Adrenal gland (tissue), 19 donors: ENCODE measurements at places on chromosomes 12 and 14. TPM values are rescaled to one million over a fixed set of nuclear protein-coding genes. Genes with fewer than 3 reads are reported as not detected.

GRCh38 chr12:19306366-19306765, 132.9 kb upstream of the AEBP2 start:
- no peak overlapping the region for H3K4me3 ChIP-seq
- H3K36me3 ChIP-seq = no peaks in the 10 kb centered on the region
- H3K27ac ChIP-seq = no peak overlapping the region
- peaks cover 25% of the 10 kb centered on the region for H3K4me1 ChIP-seq
- DNase-seq = no peak

DNA sequence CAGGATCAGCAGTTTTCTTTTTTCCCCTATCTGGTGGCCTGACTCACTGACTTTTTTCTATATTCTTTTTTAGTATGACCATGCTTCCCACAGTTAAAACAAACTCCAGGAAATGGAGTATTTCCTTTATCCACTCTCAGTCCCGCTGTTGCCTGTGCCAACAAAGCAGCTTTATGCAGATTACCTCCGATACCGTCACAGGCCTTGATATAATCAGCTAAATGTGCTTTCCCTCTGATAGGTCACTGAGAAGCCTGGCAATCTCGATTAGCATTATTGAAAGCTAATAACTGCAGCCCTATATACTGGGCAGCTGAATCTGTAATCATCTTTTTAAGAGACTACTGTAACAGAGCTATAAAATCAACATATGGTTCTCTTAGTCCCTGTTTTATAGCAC, 243.6 kb downstream of the KIF21A start:
- H3K4me3 ChIP-seq = no peak overlapping the region
- no peak overlapping the region for H3K27ac ChIP-seq
- no peaks in the 10 kb centered on the region for H3K27me3 ChIP-seq
- H3K4me1 ChIP-seq = no peaks in the 10 kb centered on the region
- no peak for DNase-seq
- H3K36me3 ChIP-seq = no peaks in the 10 kb centered on the region

The ALDH1L2 gene
- 3.0 TPM for total RNA-seq

DNA sequence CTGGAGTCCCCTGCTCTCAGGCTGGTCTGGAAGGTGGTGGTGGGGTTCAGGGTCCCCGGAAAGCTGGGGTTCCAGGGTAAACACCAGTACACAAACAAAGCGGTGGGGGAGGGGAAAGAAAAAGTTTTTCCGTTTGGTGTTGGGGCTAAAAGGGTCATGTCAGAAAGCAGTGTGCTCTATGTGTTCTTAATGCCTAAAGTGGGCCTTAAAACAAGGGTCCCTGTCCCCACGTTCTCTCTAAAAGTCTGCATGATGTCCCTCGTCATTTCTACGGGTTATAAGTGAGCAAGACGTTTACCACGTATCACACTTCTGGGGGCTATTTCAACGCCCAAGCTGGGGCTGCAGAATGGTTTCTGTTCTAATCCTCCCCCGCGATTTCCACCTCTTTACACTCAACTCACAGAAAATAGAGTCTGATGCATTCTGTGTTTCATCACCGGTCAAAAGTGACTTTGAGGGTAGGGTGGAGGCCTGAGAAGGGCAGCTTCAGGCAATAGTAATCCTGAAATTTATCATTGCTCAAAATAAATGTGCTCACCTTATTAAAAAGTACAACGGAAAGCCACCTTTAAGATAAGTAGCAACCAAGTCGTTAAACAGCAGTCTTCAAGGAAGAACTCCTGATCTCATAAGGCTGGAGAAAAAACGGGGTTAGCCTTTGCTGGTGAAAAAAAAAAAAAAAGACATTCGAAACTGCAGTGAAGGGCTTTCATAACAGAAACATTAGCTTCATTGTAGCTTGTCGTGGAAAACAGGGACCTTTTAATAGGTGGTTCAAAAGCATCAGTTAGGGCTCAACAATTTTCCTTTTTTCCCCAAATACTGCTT, 63.9 kb upstream of the PTGR2 start:
- peak overlapping the region; percentile 97 for H3K27ac ChIP-seq
- H3K36me3 ChIP-seq = no peaks in the 10 kb centered on the region
- DNase-seq = no peak
- no peaks in the 10 kb centered on the region for H3K27me3 ChIP-seq
- H3K4me3 ChIP-seq = peak overlapping the region; percentile 68

DNA sequence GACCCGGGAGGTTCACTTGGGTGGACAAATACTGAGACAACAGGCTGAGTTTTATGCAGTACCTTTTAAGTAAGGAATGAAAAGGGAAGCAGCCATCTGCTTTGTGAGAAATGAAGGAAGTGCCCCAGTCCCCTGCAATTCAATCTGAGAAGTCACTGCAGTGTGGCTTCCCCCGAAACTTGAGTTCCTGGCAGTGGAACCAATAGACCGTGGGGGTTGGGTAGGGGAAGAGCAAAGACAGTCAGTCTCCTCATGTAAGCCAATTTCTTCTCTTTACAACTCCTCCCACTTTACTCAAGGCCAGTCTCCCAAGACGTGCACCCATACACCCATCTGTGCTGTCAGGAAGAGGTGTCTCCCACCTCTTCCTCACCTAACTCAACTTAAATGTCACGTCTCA, 206.5 kb downstream of the BCAT1 start:
- H3K4me3 ChIP-seq = no peak overlapping the region
- no peaks in the 10 kb centered on the region for H3K27me3 ChIP-seq
- H3K4me1 ChIP-seq = no peaks in the 10 kb centered on the region
- H3K36me3 ChIP-seq = no peaks in the 10 kb centered on the region
- DNase-seq = peak; percentile 27

The KRT74 gene
- not detected for total RNA-seq

DNA sequence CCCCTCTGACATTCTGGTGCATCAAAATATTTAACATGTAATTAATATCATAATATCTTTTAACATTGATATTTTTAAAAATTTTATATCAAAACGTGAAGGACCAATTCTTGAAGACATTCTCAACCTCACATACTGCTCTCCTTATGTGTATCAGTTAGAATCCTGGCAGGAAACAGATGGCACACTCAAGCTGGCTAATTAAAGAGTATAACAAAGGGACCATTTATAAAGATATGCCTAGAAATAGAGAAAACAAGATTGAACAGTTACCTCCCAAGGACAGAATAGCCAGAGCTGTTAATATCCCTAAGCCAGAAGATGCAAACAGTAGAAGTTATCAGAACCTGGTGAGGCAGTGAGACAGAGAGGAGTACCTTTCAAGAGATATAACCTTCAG, 368.7 kb downstream of the NELL2 start:
- no peak overlapping the region for H3K4me3 ChIP-seq
- no peaks in the 10 kb centered on the region for H3K27me3 ChIP-seq
- H3K27ac ChIP-seq = no peak overlapping the region

The CISTR gene
- not detected for total RNA-seq

GRCh38 chr12:254039-254438, 8.6 kb downstream of the SLC6A13 start:
- peaks cover 7% of the 10 kb centered on the region for H3K27me3 ChIP-seq
- no peak overlapping the region for H3K27ac ChIP-seq
- H3K4me3 ChIP-seq = no peak overlapping the region
- H3K4me1 ChIP-seq = no peaks in the 10 kb centered on the region

- H3K4me1 ChIP-seq = peaks cover 8% of the 10 kb centered on the region
- no peak overlapping the region for H3K4me3 ChIP-seq
- no peak for DNase-seq
- H3K27me3 ChIP-seq = no peaks in the 10 kb centered on the region
Measured at GRCh38 chr12:118288174-118288573, 84.5 kb downstream of the TAOK3 start.

GRCh38 chr14:22505697-22506377, 83.2 kb downstream of the DAD1 start:
- no peaks in the 10 kb centered on the region for H3K27me3 ChIP-seq
- no peak overlapping the region for H3K4me3 ChIP-seq
- no peak for DNase-seq
- no peaks in the 10 kb centered on the region for H3K4me1 ChIP-seq
- H3K36me3 ChIP-seq = no peaks in the 10 kb centered on the region
- no peak overlapping the region for H3K27ac ChIP-seq

DNA sequence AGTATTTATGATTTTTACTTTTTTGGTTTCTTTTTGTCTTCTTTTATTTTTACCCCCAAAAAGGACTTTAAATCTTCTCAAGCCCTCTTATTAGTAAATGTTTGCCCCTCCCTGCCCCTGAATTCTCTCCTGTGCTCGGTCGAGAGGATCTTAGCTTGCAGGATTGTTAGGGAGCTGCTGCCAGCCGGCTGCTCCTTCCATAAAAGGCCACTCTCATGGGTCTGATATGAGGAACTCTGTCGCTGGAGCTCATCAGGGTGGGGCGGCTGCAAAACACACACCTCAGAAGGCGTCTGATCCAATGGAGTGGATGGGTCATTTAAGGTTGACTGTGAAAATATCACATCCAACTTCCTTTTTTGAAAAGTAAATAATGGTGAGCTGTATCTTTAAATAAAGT, 8.5 kb downstream of the LTBR start:
- H3K4me1 ChIP-seq = peaks cover 9% of the 10 kb centered on the region
- DNase-seq = no peak
- H3K4me3 ChIP-seq = no peak overlapping the region
- no peaks in the 10 kb centered on the region for H3K27me3 ChIP-seq
- H3K36me3 ChIP-seq = no peaks in the 10 kb centered on the region

DNA sequence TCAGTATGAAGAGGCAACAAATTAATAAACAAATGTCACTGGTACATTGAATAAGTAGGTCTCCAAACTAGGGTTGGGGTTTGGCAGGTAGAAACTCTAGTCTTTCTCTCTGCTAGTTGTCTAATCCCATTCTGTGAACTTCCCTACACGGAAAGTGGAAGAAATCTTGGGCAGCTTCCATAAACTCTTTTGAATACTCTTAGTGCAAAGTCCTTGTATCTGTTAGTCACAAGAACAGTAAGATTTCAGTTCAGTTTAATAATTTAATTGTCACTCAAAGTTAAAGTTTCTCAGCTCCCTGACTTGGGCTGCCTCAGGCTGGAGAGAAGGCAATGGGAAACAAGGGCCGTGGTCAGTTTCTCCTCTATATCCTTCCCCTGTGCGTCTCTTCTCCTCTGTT, 135.4 kb upstream of the MDM1 start:
- no peaks in the 10 kb centered on the region for H3K4me1 ChIP-seq
- no peak overlapping the region for H3K27ac ChIP-seq
- no peaks in the 10 kb centered on the region for H3K36me3 ChIP-seq
